ENCODE measurements at places on chromosomes 6 and 20. TPM values are rescaled to one million over a fixed set of nuclear protein-coding genes. Genes with fewer than 3 reads are reported as not detected.

DNA sequence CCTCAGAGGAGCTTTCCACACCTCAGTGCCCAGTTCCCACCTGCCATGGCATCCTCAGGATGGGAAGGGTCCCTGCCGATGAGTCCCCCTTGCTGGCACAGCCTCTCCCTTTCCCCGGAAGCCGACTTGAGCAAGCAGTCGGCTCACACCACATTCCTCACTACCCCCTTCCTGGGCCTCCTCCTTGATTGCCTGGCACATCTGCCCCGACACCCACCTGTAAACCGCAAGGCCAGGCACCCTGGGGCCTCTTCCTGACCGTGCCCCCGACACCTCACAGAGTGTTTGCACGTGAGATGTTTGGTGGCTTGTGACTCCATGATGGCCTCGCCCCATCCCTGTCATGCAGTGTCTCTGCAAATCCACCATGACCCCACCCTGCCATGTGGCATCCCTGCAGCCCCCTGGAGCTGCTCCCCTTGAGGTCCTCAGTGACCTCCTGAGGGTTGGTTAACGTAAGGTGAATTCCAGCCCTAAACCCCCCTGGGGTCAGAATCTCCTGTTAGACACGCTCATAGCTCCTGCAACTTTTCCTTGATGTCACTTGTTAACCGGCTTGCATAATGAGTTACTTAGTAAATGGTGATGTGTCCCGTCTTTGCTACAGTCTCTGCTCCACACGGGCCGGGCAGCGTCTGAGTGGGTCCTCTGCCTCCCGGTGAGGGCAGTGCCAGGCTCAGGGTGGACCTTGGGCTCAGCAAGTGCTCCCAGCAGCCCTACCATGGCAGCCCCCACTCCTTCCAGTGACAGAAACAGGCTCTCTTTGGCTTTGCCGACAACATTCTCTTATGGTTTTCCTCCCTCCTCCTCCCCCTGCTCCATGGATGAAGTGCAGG lies 115.9 kb upstream of the FRMD1 start:
- H3K4me3 ChIP-seq = no peak overlapping the region
- H3K27ac ChIP-seq = no peak overlapping the region
- DNase-seq = no peak
- no peaks in the 10 kb centered on the region for H3K27me3 ChIP-seq
- H3K36me3 ChIP-seq = no peaks in the 10 kb centered on the region
- no peaks in the 10 kb centered on the region for H3K4me1 ChIP-seq

DNA sequence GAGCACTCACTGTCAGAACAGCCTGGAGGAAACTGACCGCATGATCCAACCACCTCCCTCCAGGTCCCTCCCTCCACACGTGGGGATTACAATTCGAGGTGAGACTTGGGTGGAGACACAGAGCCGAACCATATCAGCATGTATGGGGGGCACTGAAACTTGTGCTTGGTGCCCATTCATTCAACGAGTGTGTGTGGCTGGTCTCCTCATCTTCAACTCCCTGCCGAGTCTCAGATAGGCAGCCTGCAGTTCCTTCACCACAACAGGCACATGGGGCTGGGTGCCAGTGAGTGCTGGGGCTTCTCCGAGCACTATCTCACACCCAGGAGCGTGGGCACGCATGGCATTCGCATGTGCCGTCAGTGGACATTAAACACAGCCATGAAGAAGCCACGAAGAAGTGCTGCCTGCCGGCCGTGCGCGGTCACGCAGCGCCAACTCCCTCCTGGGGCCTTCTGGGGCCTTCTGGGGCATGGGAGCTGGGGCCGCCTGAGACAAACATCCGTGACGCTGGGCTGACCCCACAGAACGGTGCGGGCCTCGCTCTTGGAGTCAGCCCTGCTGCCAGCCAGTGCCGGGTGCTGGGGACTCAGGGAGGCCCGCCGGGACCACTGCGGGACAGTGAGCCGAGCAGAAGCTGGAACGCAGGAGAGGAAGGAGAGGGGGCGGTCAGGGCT lies 714 bp upstream of the RTEL1 start:
- no peaks in the 10 kb centered on the region for H3K27me3 ChIP-seq
- peak overlapping the region; percentile 97 for H3K4me3 ChIP-seq
- DNase-seq = no peak
- peak overlapping the region; percentile 94 for H3K27ac ChIP-seq

DNA sequence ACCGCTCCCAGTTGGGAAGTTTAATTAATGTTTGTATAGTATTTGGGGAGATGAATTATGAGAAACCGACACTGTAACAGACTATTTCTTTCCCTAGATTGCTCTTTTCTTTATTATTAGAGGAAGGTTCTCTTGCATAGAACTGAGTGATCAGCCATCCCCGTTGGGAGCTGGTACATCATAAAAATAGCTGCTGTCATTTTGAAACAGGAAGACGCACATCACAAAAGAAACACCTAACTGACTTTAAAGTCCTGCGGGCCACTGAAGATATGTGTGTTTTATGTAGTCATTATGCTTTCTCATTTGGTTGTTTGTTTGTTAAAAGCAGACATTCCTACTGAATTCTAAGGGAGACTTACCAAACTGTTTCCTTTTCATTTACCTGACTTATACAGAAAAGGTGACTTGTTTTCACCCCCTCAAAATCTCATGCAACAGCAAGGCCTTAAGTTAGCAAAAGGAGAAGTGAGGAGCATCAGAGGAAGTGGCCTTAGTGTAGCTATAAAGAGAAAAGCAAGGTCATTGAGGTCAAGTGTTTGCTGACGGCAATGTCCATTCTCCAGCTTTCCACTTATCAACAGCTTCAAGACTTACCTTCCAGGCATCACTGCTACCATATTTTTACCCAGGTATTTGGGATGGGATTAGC lies 91.0 kb downstream of the PKHD1 start:
- no peak overlapping the region for H3K27ac ChIP-seq
- H3K27me3 ChIP-seq = peaks cover 5% of the 10 kb centered on the region
- no peaks in the 10 kb centered on the region for H3K4me1 ChIP-seq

- peaks cover 10% of the 10 kb centered on the region for H3K36me3 ChIP-seq
- no peak overlapping the region for H3K4me3 ChIP-seq
- peak overlapping the region; percentile 79 for H3K27ac ChIP-seq
- H3K27me3 ChIP-seq = peaks cover 12% of the 10 kb centered on the region
- H3K4me1 ChIP-seq = peaks cover 65% of the 10 kb centered on the region
Observed at GRCh38 chr20:46991880-46992639, 97.4 kb downstream of the EYA2 start.

- H3K36me3 ChIP-seq = no peaks in the 10 kb centered on the region
- H3K4me1 ChIP-seq = no peaks in the 10 kb centered on the region
- H3K27me3 ChIP-seq = no peaks in the 10 kb centered on the region
- no peak for DNase-seq
- H3K27ac ChIP-seq = no peak overlapping the region
Observed at GRCh38 chr6:126914801-126915200, 203.7 kb upstream of the RSPO3 start.

DNA sequence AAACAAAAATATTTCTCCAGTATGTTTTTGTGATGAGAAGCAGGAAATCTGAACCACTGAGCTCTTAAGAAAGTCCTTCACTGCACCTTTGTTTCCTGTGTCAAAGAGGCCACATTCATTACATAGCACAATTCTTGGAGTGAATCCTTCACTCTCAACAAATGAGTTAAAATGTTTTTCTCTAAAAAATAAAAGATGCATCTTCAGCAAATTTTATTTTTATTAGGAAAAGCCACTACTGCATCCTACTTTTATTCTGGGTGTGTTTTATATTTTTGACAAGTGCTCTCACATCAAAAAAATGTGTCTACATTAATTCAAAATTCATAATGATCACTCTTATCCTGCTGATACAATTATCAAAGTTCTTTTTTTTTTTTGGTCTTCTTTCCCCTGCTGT lies 76.3 kb downstream of the PLCB4 start:
- no peak for DNase-seq
- no peaks in the 10 kb centered on the region for H3K27me3 ChIP-seq
- no peaks in the 10 kb centered on the region for H3K36me3 ChIP-seq
- no peaks in the 10 kb centered on the region for H3K4me1 ChIP-seq
- no peak overlapping the region for H3K27ac ChIP-seq
- no peak overlapping the region for H3K4me3 ChIP-seq

DNA sequence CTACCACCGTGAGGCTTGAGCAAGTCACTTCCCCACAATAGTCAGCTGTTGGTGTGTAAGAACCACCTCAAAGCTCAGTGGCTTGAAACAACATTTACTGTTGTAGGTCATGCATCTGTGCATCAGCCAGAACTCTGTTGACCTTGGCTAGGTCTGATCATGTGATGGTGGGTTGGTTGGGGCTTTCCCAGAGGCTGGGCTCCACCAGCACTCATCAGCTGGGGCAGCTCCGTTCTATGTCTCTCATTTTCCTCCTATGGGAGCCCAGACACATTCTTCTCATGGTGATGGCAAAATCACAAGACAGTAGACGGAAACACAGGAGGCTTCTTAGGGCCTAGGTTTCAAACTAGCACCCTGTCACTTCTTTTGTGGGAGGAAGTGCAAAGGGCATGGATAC lies 42.8 kb upstream of the PSMF1 start:
- peaks cover 2% of the 10 kb centered on the region for H3K27me3 ChIP-seq
- no peaks in the 10 kb centered on the region for H3K4me1 ChIP-seq
- H3K27ac ChIP-seq = no peak overlapping the region
- no peak for DNase-seq

DNA sequence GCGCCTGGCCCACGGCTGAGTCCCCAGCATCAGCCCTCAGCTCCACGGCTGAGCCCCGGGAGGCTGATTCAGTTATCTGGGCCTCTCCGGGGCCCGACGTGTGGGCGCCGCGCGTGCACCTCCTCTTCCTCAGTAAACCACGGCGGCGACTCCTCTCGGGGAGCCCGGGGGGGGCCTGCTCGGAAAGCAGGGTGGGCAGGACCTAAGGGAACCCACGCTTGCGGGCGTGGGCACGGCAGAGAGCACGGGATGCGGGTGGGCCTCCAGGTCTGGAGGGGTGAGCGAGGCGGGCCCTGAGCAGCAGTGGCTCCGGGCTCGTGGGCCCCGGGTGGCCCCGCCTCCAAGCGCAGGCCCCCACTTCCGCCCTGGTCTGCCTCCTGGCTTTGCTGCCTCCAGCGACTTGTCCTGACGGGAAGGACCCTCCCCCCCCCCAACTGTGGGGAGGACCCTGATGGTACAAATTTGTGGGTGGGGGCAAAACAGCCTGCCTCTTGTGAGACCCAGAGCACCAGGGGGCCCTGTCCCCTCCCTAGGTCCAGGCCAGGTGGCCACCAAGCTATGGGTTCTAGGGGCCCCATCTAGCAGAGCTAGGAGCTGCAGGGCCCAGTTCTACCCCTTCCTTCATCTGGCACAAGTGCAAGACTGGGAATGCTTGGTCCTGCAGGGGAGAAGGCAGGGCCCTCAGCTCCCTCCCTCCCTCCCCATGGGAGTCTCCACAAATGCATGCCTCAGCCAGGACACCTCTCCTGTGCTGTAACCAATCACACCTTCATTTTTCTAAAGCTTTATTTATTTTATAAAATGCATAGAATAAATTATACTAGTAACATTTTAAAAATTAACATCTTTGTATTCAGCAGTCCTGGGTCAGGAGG lies 16.9 kb downstream of the UCKL1 start:
- peaks cover 39% of the 10 kb centered on the region for H3K36me3 ChIP-seq
- DNase-seq = no peak
- peaks cover 17% of the 10 kb centered on the region for H3K4me1 ChIP-seq

- H3K27me3 ChIP-seq = no peaks in the 10 kb centered on the region
- peaks cover 1% of the 10 kb centered on the region for H3K36me3 ChIP-seq
- peak overlapping the region; percentile 46 for H3K4me3 ChIP-seq
Observed at GRCh38 chr6:144036835-144037195, 28.8 kb upstream of the PLAGL1 start.

DNA sequence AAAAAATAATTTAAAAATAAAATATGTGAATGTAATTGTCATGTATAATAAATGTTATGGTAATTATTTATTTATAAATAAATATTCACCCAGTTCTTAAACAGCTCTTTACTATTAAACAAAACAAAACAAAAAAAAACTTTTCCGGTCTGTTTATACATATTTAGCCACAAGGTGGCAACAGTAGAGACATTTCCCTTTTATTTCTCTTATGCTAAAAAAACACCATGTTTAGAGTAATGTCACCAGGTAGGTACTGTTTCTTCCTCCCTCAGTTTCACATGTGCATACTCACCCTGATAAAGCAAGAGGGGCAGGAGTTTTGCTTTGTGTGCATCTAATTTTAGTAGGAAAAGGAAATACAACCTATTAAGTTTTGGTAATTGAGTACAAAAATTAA lies 610.4 kb upstream of the IMPG1 start:
- no peak for DNase-seq
- no peaks in the 10 kb centered on the region for H3K27me3 ChIP-seq
- no peaks in the 10 kb centered on the region for H3K4me1 ChIP-seq
- no peaks in the 10 kb centered on the region for H3K36me3 ChIP-seq
- H3K4me3 ChIP-seq = no peak overlapping the region

DNA sequence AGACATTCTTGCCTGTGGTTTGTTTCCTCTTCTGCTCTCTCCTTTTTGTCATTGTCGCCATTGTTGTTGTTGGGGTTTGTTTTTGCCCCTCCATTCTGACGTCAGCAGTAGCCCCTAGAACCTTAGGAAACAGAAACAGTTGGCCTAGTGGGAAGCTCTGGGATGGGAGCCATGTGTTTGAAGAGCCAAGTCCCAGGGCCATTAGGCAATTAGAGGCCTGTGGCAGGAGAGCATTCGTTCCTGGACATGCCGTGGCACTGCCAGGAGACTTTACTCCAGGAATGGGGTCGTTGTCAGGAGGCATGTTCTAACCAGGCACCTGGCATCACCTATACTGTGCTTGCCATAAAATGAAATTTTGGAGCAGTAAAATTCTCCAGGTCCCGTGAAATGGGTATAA lies 39.7 kb downstream of the PPARD start:
- no peak for DNase-seq
- no peak overlapping the region for H3K27ac ChIP-seq
- peaks cover 24% of the 10 kb centered on the region for H3K4me1 ChIP-seq
- no peaks in the 10 kb centered on the region for H3K27me3 ChIP-seq
- H3K36me3 ChIP-seq = peaks cover 37% of the 10 kb centered on the region

GRCh38 chr6:36023996-36024795 lies at the start of gene SLC26A8:
TSS of gene SLC26A8 (minus strand) at chr6:36024641. CDS start at chr6:36019707, 4,934 bp downstream.
- H3K4me3 ChIP-seq = no peak within 1 kb of the TSS
- H3K27me3 ChIP-seq = peaks cover 22% of the 10 kb centered on the region
- H3K36me3 ChIP-seq = peaks cover 7% of the 10 kb centered on the region
- DNase-seq = no peak

- peaks cover 65% of the 10 kb centered on the region for H3K27me3 ChIP-seq
- peaks cover 7% of the 10 kb centered on the region for H3K36me3 ChIP-seq
- H3K27ac ChIP-seq = peak overlapping the region; percentile 53
- peak; percentile 56 for DNase-seq
- peak overlapping the region; percentile 61 for H3K4me3 ChIP-seq
Observed at GRCh38 chr20:46010491-46011391, 2.0 kb downstream of the MMP9 start.

DBNDD2 gene
- total RNA-seq = 8.1 TPM

MYB gene
- total RNA-seq = 7.5 TPM

ARG1 gene
- total RNA-seq = not detected

HRH3 gene
- not detected for total RNA-seq

WFDC10B gene
- not detected for total RNA-seq

Measured in activated CD8-positive, alpha-beta T cell treated with anti-CD3 and anti-CD28 coated beads, Interleukin-2, amount 10 ng/mL, durations not matched to agents 7 days and 5 days (primary cell).